IMR-90 (cell line): ENCODE measurements at places on chromosomes 13 and 19. TPM values are rescaled to one million over a fixed set of nuclear protein-coding genes. Genes with fewer than 3 reads are reported as not detected.

GRCh38 chr13:35617420-35617819 lies 140.9 kb upstream of the MAB21L1 start:
- no peak overlapping the region for H3K4me3 ChIP-seq
- H3K27ac ChIP-seq: no peak overlapping the region
- no peaks in the 10 kb centered on the region for H3K4me1 ChIP-seq
- no peaks in the 10 kb centered on the region for H3K36me3 ChIP-seq

The NCAN gene
- not detected in 2 replicates for polyA plus RNA-seq

The TMEM59L gene
- 5.9 and 6.1 TPM in 2 replicates for polyA plus RNA-seq

The SUCLA2 gene
- 29.5 and 36.1 TPM in 2 replicates for polyA plus RNA-seq

GRCh38 chr13:42189061-42189460 lies 82.9 kb upstream of the AKAP11 start:
- no peaks in the 10 kb centered on the region for H3K4me1 ChIP-seq
- no peak for DNase-seq
- no peak overlapping the region for H3K27ac ChIP-seq
- no peak overlapping the region for H3K4me3 ChIP-seq
- H3K27me3 ChIP-seq: no peaks in the 10 kb centered on the region

GRCh38 chr13:45194081-45194939 lies 6.5 kb downstream of the KCTD4 start:
- H3K27me3 ChIP-seq: no peaks in the 10 kb centered on the region
- H3K4me3 ChIP-seq: no peak overlapping the region
- H3K27ac ChIP-seq: no peak overlapping the region

- no peaks in the 10 kb centered on the region for H3K36me3 ChIP-seq
- H3K4me3 ChIP-seq: no peak overlapping the region
- H3K27ac ChIP-seq: no peak overlapping the region
- DNase-seq: no peak
- H3K27me3 ChIP-seq: peaks cover 3% of the 10 kb centered on the region
- no peaks in the 10 kb centered on the region for H3K4me1 ChIP-seq
Observed at GRCh38 chr13:106709522-106709921, 141.6 kb upstream of the ARGLU1 start.

- H3K4me3 ChIP-seq: no peak overlapping the region
- no peaks in the 10 kb centered on the region for H3K36me3 ChIP-seq
- H3K27ac ChIP-seq: no peak overlapping the region
- no peaks in the 10 kb centered on the region for H3K4me1 ChIP-seq
Observed at GRCh38 chr19:30513082-30513411, 140.9 kb downstream of the ZNF536 start.

The SPACA6 gene
- 10.5 and 13.6 TPM in 2 replicates for polyA plus RNA-seq

DNA sequence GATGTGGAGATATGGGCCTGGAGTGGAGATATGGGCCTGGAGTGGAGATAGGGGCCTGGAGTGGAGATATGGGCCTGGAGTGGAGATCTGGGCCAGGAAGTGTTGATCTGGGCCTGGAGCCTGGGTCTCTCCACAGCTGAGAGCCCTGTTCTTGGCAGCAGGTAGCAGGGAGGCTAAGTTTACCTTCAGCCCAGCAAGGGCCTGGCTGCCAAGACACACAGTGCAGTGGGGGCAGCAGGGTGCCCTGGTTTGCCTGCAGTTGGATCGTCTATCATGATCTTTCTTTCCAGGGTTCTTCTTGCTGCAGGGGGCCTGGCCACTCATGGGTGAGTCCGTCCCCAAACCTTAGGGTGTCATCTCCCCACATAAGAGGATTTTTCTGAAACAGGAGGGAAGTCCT lies 687 bp downstream of the KIR3DL2 start:
- H3K27ac ChIP-seq: no peak overlapping the region
- no peaks in the 10 kb centered on the region for H3K27me3 ChIP-seq
- H3K36me3 ChIP-seq: no peaks in the 10 kb centered on the region
- H3K4me1 ChIP-seq: no peaks in the 10 kb centered on the region
- DNase-seq: no peak
- H3K4me3 ChIP-seq: no peak overlapping the region

- H3K27me3 ChIP-seq: no peaks in the 10 kb centered on the region
- no peak overlapping the region for H3K27ac ChIP-seq
- no peaks in the 10 kb centered on the region for H3K36me3 ChIP-seq
- no peak for DNase-seq
Observed at GRCh38 chr13:62305756-62306155, 890.1 kb upstream of the PCDH20 start.

GRCh38 chr19:7989071-7989575 lies 16.3 kb downstream of the ELAVL1 start:
- H3K4me1 ChIP-seq: peaks cover 18% of the 10 kb centered on the region
- H3K27me3 ChIP-seq: no peaks in the 10 kb centered on the region
- H3K36me3 ChIP-seq: peaks cover 49% of the 10 kb centered on the region
- no peak for DNase-seq

DNA sequence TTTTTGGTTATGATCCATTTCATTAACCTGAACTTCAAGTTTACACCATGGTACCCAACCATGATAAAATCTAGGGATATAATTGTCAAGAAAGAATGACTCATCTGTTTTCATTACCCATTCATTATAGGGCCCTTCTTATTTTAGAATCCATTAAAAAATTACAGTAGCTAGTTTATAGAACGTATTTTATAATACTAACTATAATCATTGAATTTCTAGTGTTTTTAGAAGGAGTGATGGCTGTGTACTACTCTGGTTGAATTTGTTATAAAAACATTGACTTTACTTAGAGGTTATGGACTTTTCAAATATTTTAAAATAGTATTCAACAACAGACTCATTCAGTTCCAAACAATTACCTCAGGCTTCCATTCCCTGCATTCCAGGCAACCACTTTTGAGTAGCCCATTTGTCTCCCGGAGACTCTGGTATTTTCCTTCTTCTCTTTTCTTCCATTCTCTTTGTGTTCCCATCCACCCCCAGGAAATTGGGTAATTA lies 71.9 kb upstream of the KLF12 start:
- H3K4me1 ChIP-seq: peaks cover 23% of the 10 kb centered on the region
- H3K27me3 ChIP-seq: no peaks in the 10 kb centered on the region
- DNase-seq: peak; percentile 92
- no peaks in the 10 kb centered on the region for H3K36me3 ChIP-seq
- H3K27ac ChIP-seq: peak overlapping the region; percentile 92
- H3K4me3 ChIP-seq: no peak overlapping the region
